ENCODE measurements at places on chromosomes 5 and 9.

DNA sequence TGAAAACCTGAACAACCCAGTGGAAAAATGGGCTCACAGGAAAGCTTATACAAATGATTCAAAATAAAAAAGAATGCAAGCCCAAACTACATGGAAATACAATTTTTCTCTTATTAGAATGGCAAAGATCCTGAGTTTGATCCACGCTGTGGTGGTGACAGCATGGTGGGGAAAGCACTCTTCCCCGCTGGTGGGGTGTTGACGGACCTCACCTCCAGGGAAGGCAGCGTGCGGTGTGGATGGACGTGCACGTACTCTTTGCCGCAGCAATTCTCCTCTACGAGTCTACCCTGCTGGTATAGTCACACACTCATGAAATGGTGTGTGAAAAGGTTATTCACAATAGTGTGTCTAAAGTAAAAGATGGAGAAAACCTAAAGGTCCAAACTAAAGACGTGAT is 5.9 kb upstream of the ZFP62 start:
- DNase-seq: no peak

DNA sequence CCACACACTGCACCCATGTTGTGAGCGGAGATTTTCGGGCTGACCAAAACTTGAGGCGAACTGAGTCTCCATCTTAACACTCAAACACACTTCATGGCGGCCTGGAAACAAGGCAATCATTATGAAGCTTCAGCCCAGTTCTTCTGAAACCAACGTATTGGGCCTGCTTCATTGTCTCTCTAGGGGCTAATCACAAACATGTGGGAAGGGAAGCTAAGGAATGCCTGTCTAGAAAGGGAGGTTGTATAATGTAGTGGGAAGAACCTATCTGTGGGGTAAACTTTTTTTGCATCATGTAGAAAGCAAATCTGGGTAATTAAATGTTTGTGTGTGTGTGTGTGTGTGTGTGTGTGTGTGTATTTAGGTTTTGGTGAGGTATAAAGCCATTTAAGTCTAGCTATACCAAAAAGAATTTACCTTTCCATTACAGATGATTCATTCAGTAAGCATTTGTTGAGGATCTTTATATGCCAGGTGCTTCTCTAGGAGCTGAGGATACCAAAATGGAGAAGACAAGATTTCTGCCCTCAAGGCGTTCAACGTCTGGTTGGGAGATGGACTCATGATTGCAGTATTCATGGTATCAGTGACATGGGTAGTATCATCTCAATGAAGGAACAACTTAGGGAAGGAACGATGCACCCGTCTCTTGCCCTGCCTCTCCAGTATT is 29.4 kb downstream of the SLC1A3 start:
- DNase-seq: no peak

GRCh38 chr5:111004291-111004690 is 67.2 kb upstream of the TSLP start:
- no peak for DNase-seq

DNA sequence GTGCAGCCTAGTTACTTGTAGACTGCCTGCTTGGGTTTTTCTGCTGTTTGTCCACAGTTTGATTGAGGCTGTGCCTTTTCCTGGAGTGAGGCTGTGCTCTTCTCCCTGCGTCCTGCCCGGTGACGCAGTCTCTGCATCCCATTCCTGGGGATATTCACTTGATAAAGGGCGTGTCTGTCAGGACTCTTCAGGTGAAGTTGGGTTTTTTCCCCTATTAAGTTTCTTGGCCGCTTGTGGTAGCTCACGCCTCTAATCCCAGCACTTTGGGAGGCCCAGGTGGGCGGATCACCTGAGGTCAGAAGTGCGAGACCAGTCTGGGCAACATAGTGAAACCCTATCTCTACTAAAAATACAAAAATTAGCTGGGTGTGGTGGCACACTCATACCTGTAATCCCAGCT is 50.0 kb upstream of the SUSD3 start:
- DNase-seq: no peak

GRCh38 chr9:14478175-14479162 is 164.5 kb upstream of the NFIB start:
- no peak for DNase-seq

DNA sequence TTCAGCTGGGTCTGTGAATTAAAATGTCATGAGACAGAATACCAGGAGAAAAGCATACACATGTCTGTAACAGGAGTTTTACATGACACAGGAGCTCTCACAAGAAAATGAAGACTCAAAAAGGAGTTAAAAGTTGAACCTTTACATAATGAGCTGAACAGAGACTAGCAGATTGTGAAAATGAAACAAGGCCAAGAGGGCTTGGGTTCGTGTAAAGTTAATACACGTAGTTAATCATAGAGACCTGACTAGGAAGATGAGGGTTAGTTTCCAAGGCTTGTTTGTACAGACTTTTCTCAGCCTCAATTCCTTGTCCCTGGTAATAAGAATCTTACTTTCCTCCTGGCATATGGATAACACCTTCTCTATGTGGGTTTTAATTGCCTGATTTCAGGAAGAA is 1294.0 kb downstream of the MAT2B start:
- no peak for DNase-seq

- DNase-seq: no peak
These were observed 363.5 kb downstream of the MAN2A1 start for GRCh38 chr5:110053205-110053604.
